ENCODE measurements at places on chromosomes 13 and 19.

- no peak for DNase-seq
Measured at GRCh38 chr13:23660249-23660648, 90.0 kb downstream of the TNFRSF19 start.

DNA sequence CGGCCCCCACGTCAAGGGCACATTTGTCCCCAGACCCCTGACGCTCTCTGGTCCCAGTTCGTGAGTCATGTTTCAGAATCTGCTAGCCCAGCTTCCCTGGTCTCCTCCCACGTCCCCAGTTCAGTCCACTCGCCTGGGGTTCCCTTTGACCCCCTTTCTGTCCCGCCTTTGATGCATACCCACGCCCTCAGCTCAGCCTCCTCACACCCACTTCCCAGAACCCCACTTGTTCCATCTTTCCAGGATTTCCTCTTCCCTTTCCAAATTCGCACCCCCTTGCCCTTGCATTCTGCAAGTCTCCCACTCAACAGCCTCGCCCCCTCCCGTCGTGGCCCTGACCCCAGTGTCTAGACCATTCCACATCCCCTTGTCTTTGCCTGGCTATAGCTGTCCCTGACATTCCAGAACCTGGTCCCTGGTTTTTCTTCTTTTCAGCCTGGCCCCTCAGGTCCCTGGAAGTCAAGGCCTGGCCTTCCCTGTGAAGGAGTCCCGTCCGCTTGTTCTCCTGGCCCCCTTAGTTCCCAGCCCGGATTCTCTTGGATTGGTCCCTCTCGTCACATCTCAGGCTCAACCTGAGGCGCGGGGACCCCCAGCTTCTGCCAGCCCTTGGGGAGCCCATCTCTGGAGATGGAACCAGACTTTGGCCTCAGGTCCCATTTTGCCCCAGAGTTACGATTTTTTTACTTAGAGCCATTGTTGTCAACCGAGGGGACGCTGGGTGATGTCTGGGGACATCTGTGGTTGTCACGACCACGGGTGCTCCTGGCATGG lies 1.3 kb downstream of the NCLN start:
- no peak for DNase-seq

- DNase-seq, result no peak
Measured at GRCh38 chr19:41175801-41176777, 16.9 kb upstream of the CYP2S1 start.

- DNase-seq, result no peak
Measured at GRCh38 chr13:105047676-105048295, 1487.7 kb downstream of the EFNB2 start.

- no peak for DNase-seq
Measured at GRCh38 chr19:932648-933552, 7.1 kb downstream of the ARID3A start.

DNA sequence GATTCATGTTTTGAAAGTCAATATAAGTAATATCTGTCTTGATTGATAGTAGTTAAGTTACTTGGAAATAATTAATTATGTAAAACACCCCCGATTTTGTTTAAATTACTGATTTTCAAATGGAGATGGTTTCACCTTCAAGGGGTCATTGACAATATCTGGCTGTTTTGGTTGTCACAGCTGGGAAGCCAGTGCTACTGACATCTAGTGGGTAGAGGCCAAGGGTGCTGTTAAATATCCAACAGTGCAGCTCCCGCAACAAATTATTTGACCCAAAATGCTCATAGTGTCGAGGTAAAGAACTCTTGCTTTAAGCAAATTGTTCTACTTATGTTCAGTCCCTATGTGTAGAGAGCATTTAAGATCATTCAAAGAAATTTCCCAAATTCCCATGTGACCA lies 50.6 kb upstream of the PCDH20 start:
- no peak for DNase-seq

DNA sequence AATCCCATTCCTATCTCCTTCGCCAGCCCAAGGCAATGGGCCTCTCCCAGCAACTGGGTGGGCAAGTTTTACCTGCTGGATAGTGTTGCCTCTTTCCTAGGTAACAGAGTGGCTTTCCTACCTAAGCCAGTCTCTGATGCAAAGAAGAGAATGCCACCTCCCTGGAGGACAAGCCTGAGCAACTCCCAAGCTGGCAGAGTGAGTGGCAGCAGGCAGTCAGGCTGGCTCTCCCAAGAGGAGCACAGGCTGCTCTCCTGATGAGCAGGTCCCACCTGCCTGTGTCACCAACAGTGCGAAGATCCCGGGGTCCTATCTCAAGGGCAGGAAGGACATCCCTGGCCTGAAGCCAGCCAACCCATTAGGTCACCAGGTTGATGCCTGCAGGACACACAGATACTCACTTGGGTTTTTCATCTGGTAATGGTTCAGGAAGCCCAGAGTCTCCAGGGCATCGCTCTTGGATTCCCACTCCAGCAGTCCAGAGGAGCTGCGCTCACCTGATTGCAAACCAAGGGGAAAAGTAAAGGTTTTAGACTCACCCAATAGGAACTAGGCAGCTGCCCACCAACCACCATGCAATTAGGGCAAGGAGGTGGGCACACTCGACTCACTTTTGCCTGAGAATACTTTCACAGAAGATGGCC lies 5.5 kb upstream of the ECH1 start:
- DNase-seq, result no peak

- no peak for DNase-seq
Measured at GRCh38 chr19:53878776-53879139, 3.2 kb upstream of the PRKCG start.

DNA sequence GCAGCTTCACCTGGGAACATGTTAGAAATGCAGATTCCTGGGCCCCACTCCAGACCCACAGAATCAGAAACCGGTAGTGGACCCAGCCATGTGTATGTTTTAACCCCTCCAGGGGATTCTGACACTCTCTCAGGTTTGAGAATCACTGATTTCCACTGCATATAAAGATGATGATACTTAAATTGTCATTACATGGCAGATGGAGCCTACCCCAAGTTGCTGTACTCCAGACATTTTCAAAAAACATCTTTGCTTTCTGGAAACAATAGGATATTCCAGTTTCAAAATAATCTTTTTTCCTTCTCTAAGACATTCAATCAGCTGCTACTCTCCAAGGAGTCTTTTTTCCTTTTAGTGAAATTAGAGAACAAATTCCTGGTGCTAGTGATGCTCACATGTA lies 48.6 kb upstream of the RGCC start:
- DNase-seq, result no peak

- no peak for DNase-seq
Measured at GRCh38 chr13:26784704-26785639, 24.4 kb upstream of the GPR12 start.

DNA sequence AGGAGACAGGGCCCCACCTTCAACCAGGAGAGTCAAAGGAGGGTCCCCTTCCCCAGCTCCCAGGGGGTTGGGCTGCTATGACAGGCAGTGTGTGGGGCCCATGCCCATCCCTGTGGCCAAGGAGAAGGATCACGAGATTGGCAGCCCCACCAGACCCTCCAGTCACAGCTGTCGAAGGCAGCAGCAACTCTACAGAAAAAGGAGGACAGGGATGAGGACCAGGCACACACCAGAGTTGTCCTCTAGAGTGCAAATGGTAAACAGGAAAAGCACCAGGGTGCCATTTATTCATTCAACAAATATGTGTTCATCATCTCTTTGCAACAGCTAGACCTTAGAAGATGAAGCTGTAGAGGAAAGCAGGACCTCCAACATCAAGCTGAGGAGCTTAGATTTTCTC lies 4.1 kb downstream of the PTH2 start:
- no peak for DNase-seq

- no peak for DNase-seq
Measured at GRCh38 chr19:38170334-38170733, 53.7 kb downstream of the DPF1 start.

- DNase-seq, result no peak
Measured at GRCh38 chr19:8557642-8558238, 19.5 kb downstream of the MYO1F start.

GRCh38 chr19:8367327-8368001 lies 3.5 kb downstream of the ANGPTL4 start:
- no peak for DNase-seq

DNA sequence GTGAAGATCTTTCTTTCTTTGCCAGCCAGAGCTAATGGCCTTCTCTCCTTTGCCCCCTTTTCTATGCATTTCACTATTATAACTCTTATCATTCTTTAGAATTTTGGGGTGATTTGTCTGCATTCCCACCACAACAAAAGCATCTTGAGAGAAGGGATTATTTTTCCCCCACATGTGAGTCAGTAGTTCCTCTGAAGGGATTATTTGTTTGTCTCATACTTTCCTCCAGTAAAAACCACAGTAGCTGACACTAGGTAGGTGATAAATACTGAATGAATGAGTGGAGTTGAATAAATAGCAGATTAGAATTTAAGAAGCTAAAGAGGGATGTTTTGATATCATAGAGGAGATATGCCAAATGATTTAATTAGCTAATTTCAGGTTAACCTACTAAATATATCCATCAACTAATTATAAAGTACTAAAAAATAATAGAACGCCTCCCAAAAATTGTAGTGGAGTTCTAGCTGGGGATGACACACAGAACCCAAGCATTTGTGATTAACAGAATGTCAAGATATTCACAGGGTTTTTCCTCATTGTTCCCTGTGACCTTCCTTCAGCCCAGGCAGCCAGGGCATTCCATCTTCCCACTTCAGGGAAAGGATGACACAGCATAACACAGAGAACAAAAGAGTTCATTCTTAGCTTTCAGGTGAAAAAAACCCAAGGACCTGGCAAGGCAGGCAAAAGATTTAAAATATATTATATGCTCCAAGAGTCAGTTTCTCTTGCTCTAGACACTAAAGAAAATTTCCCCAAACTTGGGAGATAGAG lies 3.5 kb upstream of the TBC1D4 start:
- DNase-seq, result no peak

GRCh38 chr19:31351855-31352195 lies 2.6 kb upstream of the TSHZ3 start:
- no peak for DNase-seq

DNA sequence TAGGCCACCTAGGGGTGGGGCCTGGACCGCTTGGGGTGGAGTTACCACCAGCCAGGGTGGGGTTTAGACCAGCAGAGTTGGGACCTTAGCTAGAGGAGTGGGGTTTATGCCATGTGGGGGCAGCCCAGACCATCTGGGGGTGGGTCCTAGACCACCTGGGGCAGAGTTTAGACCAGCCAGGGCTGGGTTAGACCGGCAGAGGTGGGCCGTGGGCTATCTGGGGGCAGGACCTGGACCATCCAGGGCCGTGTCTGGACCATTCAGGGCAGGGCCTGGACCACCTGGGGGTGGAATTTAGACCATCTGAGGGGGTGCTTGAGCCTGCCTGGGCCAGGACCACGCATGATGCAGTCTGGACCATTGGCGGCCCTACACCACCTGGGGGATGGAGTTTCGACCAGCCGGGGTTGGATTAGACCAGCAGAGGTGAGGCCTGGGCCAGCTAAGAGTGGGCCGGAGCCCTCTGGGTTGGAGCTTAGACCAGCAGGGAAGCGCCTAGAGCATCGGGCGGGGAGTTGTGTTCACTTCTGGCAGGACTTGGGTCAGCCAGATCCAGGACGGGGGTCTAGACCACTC lies 10.0 kb upstream of the CACNG6 start:
- DNase-seq, result no peak

Data from activated gamma-delta T cell (primary cell).